Renal cortical epithelial cell (primary cell): ENCODE measurements at places on chromosomes 16 and 17. TPM values are rescaled to one million over a fixed set of nuclear protein-coding genes. Genes with fewer than 3 reads are reported as not detected.

DNA sequence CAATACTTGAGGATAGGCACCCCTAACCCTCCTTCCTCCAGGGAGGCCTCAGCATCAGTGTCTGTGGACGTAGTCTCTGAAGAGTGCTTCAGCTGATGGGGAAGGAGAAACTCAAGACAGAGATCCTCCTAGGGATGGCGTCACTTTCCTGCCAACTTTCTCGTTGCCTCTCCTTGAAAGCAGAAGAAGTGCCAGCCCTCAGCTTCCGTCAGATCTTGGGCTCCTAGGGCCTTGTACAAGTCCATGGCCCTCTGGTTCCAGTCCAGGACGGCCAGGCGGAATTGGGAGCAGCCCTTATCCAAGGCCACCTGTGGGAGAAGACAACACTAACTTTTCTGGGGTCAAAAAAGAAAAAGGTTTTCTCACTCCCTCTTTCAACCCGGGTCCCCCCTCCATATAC is 1.3 kb downstream of the SAT2 start:
- no peak for DNase-seq

DNA sequence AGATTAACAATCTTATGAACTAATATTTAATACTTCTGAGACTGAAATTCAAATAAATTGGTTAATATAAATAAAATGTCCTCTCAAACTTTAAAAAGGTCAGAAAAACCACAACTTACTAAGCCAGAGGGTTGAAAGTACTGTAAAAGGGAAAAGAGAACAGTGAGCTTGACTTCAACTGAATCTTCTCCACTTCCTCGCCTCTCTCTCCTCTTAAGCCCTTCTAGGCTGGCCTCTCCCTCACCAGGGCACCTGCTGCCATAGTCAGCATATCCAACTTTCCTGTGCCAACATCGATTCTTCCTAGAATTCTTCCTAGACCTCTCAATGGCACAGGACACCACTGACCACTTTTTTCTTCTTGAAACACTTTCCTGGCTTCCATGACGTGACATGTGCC is 19.4 kb downstream of the GNA13 start:
- no peak for DNase-seq

DNA sequence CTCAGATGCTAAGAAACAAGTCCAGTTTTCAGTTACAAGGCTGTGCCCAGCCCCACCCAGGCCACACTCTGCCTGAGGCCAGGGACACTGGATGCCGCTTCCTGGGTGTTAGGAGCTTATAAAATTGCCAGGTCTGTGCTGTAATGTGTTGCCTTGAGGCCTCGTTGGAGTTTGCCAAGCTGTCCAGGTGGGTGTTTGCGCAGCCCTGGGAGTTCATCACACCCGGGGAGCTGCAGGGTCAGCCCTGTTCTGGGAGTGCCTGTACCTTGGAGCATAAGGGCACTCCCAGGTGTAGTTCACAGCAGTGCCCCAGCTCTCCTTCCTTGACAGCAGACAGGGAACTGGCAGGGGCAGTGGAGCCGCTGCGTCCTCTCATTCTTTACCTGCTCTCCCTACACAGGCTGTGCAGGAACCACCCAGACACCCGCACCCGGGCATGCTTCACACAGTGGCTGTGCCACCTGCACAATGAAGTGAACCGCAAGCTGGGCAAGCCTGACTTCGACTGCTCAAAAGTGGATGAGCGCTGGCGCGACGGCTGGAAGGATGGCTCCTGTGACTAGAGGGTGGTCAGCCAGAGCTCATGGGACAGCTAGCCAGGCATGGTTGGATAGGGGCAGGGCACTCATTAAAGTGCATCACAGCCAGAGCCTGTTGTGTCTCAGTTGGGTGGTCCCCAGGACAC is 1.6 kb downstream of the GFER start:
- DNase-seq = no peak

GRCh38 chr17:63786971-63787711 is 13.2 kb downstream of the DDX42 start:
- no peak for DNase-seq

- DNase-seq = no peak
These were observed 52.7 kb upstream of the FOXF1 start for GRCh38 chr16:86457501-86458148.

DNA sequence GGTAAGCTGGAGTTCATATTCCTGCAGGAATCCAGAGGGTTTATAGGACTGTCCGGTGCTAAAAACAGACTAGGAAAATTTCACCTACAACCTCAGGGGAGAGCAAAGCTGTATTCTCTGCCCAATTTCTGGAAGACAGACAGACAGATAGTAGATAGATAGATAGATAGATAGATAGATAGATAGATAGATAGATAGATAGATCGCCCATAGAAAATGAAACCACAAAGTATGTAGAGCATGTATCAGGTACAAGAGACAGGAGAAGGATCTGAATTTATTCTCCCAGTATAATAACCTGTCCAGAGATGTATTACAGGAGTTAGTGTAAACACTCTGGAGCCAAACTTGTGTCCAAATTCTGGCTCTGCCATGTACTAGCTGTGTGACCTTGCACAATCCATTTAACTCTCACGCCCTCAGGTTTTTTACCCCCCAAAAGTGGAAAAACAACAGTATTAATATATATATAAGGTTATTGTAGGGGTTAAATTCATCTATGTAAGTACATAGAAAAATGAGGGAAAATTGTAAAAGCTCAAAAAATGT is 2.1 kb upstream of the ABCA6 start:
- no peak for DNase-seq

DNA sequence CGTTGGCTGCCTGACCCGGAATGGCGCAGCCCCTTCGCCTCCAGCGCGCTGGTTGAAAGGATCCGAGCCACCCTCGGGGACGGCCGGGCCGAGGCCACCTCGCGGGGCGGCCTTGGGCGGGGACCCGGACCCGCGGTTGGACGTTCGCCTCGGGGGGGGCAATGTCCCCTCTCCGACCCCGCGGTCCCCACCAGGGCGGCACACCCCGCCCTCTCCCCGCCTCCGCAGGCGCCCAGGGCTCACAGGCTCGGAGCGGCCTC is 1.0 kb upstream of the SOX8 start:
- DNase-seq = no peak

- DNase-seq = no peak
These were observed 13.2 kb upstream of the BAIAP2 start for GRCh38 chr17:81021531-81022343.

DNA sequence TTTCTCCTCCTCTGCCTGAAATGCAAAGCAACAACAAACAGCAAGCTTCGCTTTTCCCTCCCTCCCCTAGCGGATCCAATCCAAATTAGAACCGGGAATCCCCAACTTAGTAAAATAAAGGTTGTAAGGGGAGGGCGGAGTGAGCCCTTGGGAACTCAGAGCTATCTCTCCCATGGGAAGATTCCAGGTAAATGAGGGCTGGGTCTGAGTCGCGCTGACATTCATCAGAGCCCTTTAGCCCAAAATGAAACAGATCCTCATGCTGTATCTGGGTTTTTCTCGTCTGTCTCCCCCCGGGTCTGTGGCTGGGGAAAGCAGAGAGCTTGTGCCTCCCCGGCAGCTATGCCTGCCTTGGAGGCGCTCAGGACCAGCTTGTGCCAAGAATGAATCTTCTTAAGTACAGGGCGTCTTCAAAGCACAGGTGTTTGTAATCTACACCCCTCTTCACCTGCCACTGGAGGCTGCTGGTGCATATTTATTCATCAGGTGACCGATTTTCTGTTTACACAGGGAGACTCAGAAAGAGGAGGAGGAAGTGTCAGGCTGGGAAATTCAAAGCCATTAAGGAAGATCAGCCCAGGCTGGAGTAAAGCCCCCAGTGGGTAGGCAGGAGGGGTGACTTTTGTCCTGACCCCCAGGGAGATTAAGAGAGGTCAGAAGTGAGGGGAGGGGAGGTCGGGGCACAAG is 55.0 kb upstream of the GSE1 start:
- no peak for DNase-seq

DNA sequence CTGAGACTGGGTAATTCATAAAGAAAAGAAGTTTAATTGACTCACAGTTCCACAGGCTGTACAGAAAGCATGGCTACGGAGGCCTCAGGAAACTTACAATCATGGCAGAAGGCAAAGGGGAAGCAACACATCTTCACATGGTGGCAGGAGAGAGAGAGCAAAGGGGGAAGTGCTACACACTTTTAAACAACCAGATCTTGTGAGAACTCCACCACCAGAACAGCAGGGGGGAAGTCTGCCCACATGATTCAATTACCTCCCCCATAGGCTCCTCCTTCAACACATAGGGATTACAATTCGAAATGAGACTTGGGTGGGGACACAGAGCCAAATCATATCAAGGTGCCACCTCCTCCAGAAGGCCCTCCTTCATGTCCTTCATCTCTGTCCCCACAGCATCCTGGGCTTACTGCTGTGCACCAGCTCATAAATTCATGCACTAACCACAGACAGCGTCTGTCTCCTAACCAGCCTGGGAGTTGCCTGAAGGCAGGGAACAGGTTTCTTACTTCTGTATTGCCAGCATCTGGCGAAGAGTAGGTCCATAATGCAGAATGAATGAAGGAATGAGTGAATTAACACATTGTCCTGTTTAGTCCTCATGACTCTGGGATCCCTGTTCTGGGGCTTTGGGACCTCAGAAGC is 74.4 kb downstream of the WSB1 start:
- DNase-seq = no peak

- DNase-seq = no peak
These were observed 527 bp downstream of the EIF5A start for GRCh38 chr17:7307686-7308624.

DNA sequence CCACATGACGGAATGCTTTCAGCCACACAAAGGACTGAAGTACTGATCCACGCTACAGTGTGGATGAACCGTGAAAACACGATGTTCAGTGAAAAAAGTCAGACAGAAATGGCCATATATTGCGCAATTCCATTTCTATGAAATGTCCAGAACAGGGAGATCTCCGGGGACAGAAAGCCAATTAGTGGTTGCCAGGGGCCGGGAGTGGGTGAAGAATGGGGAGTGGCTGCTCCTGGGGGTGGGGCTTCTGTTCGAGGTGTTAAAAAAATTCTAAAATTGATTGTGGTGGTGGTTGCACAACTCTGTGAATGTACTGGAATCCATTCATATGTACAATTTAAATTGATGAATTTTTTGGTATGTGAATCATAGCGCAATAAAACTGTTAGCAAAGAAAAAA is 154.8 kb upstream of the HSBP1 start:
- peak; percentile 42 for DNase-seq

DNA sequence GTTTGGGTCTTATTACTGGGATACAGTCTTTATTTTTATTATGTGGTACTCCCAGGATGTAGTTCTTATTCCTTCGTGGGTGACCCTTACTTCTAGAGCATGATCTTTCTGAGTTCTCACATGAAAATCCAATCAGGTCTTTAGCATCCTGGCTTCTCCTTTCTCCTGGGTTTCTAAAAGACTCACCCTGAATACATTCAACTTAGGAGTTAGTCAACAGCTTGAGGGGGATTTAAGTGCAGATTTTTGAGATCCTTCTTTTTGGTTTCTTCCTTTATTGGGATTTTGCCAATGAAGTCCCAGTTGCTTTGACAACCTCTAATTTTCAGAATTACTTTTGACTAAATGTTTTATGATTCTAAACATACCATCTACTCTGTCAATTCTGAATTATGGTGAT is 68.2 kb downstream of the SIAH1 start:
- no peak for DNase-seq

GRCh38 chr17:66462010-66462409 is 159.6 kb downstream of the PRKCA start:
- no peak for DNase-seq

RCVRN gene
- not detected in 2 replicates for total RNA-seq

SP6 gene
- total RNA-seq = 0.87 and 1.2 TPM in 2 replicates

CD300LG gene
- not detected in 2 replicates for total RNA-seq

ABI3 gene
- 0.17 TPM in 1 of 2 replicates, not detected in the other for total RNA-seq

PIPOX gene
- 0.94 TPM in 1 of 2 replicates, not detected in the other for total RNA-seq

KRT222 gene
- 1.7 and 10.9 TPM in 2 replicates for total RNA-seq

GNG13 gene
- total RNA-seq = not detected in 2 replicates

C16orf96 gene
- 0.10 TPM in 1 of 2 replicates, not detected in the other for total RNA-seq

ABCC1 gene
- total RNA-seq = 20.5 and 96.8 TPM in 2 replicates

CREBBP gene
- 8.3 and 43.7 TPM in 2 replicates for total RNA-seq

STARD3 gene
- 22.4 and 31.9 TPM in 2 replicates for total RNA-seq
